ENCODE measurements at places on chromosomes 3 and 15.
A peak's percentile ranks its signal among the peaks of the same experiment; 100 is the strongest.

GRCh38 chr15:93072011-93072410 lies 17.0 kb downstream of the RGMA start:
- no peak for DNase-seq

- DNase-seq = no peak
These were observed 1.2 kb downstream of the PARP16 start for GRCh38 chr15:65285291-65286068.

GRCh38 chr3:42961633-42962032 lies 17.5 kb upstream of the GASK1A start:
- peak; percentile 42 for DNase-seq

DNA sequence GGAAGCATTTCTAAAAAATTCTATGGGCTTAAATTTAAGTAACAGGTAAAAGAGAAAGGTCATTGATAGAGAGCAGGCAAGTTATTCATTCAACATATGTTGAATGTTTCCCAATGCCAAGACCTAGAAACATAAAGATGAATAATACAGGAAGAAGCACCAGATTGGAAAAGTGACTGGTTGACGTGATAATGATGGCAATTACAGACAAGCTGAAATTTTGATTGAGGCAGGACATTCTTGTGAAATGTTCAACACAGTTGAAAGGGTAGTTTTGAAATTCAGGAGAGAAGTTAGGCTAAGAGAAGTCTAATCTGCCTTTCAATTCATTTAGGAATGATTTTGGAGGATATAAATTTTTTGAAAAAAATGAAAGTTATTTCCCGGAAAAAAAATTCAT lies 536.3 kb upstream of the NAALADL2 start:
- no peak for DNase-seq

DNA sequence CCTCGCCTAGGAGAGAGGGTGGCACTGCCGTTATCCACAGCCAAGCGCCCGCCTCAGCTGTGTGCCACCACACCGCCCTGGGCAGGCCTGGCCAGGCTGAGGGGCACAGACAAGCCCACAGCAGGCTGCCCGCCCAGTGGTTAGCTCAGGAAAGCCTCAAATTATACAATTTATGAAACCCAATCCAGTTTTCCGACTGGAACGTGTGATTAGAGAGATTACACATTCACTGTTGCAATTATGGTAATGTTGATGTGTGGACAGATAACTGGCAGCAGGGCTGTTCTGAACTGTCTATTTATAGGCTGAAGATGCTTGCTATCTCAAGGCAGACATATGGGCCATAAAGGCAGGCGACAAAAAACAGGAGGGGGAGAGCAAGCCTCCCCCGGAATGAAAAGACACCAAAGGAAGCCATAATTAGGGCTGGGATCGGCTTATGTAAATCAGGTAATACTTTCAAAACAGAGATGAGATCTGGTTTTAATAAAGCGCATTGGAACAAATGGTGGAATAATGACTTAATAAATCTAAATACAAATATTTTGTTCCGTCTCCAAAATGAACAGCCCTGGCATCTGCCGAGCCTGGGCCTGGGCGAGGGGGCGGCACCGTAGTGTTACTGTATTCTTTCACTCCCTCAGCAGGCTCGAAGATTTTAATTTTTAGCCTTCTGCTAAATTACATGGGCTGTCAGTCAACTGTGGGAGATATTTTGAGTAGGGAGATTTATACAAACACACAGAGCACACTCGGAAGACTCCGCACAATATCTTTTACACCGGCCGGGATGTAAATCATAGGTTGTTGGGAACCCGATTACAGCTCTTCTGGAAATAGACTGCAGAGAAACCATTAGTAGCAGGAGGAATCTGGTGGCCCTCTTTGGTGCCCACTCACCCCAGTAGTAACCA lies 103.1 kb upstream of the TLE3 start:
- no peak for DNase-seq

DNA sequence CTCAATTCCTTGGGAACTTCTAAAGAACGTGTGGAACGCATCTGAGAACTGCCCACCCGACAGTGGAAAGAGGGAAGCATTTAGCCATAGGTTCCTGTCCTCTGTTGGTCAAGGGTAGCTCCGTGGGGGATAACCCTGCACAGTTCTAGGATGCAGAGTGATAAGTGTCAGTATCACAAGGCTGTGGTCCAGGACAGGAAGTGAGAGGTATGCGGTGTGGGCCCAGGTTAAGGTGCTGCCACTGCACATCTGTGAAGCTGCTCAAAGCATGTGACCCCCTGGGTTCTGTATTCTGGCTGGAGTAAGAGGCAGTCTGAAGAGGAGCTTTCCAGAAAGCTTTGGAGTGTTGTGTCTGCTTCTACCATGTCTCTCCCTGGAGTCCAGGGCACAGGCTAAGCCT lies 51.7 kb upstream of the HES1 start:
- DNase-seq = no peak

GRCh38 chr3:115248274-115248673 lies 101.2 kb upstream of the ZBTB20 start:
- DNase-seq = no peak

- DNase-seq = peak; percentile 84
These were observed 2.3 kb upstream of the MBNL1 start for GRCh38 chr3:152266221-152266995.

DNA sequence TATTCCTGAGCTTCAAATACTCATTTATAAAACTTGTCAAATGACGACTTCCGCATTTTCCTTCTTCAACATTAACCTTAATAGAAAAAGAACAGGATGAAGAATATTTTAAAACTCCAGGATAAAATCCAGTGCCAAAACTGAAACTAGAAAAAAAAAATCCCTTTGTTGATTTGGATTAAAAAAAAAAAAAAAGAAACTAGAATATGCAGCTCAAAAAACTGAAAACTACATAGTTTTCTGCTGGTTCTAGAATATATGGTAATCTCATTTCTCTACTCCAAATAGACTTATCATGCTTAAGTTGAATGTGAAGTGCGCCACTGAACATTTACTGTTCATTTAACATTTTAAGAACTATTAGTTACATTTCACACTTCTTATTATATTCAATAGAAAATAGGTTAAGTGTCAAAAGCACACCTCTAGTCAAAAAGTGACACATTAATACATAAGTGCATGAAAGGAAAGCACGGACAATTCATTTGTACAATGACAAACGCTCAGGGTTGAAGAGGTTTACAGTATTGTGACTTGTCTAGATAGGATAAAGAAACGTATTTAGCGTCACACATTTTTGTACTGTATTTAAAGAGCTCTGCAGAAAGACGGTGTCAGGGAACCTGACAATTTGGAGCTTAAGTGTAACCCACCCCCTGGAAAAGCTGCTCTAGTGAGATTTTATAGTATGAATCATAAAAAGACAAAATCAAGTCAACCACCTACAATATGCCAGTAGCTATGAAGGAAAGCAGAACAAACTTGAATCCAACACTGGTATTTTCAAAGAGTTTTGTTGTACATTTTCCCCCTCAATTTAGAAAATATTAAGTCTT lies 5.8 kb downstream of the TRA2B start:
- no peak for DNase-seq

GRCh38 chr3:150351398-150351797 lies 56.7 kb upstream of the TSC22D2 start:
- DNase-seq = no peak

DNA sequence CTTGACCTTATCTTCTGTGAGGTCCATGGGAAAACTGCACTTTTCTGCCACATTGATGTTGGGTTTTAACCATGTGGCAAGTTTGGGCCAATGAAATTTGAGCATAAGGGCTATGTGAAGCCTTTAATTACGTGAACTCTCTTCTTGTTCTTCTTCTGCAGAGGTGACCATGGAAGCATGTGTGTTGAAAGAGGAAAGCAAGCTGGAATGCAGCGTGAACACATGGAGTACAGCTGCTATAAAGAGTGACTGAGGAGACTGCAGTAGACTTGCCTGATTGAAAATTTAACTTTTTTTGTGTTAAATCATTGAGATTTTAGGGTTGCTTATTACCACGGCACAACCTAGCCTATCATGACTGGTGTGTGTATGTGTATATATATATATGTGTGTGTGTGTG lies 347.3 kb downstream of the ZIC1 start:
- DNase-seq = no peak
